ENCODE measurements at places on chromosomes 1 and 21.

- no peak for DNase-seq
Measured at GRCh38 chr1:941015-941587, 17.4 kb downstream of the SAMD11 start.

- DNase-seq: no peak
Measured at GRCh38 chr1:38026592-38027200, 14.2 kb downstream of the UTP11 start.

DNA sequence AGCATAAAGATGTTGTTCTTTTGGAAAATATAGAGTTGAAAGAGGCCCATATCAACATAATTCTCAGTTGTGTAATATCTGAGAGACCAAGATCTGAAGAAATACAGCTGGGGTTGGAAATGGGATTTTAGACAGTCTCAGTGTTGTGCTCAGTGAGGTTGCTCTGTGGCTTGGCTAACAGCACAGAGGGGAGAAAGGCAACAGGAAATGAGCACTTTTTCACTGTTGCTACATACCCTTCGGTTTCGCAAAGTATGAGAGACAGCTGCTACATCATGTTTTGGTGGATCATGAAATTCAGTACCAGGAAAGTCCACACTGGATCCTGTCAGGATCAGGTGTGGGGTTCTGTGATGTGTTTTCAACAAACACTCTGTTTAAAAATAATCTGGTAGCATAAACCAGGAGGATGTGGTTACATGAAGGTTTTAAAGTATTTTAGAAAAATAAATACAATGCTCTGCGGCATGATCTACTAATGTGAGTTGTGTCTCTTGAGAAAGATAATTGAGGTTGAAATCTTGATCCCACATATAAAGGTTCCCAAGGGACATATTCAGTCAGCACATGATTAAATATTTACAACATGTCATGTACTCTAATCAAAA lies 7.0 kb upstream of the GPR88 start:
- no peak for DNase-seq

DNA sequence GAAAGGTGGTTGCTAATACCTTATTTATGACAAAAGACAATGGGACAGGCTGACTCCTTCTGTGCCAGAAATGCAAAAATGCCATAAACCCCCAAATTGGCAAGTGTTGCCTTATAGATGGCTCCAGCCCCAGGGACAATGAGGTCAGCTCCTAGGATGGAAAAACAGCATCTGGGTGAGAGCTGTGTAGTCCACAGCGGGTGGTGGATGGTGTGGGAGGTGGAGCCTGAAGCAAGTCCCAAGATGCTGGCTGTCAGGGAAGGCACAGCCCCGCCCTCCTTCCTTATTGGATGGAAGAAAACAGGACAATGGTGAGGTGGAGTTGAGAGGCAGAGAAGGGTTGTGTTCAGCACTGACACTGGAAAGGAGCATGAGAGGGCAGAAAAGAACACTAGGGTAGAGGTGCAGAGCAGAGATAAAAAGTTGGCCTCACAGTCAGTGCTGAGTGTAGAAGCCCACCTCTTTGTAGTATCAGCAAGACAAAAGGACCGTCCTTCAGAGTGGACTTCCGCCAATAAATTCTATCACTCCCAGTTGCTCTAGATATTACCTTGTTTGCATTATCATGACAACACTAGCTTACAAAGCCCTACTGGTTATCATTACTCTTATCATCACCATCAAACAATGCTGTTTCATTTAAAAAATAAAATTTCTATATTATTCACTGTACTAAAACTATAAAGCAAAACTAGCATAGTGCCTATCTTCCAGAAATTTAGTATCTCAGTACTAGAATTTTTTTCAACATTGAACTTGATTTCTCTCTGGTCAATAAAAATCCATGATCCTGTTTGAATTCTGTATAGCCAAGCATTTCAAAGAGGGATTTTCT lies 3.7 kb upstream of the SDE2 start:
- DNase-seq: no peak

GRCh38 chr1:109654519-109654918 lies 1.4 kb upstream of the GSTM4 start:
- DNase-seq: no peak

- no peak for DNase-seq
Measured at GRCh38 chr1:194940336-194941030, 1667.8 kb downstream of the KCNT2 start.

- no peak for DNase-seq
Measured at GRCh38 chr21:38048167-38048566, 131.9 kb upstream of the KCNJ6 start.

- no peak for DNase-seq
Measured at GRCh38 chr1:186896211-186896610, 67.5 kb downstream of the PLA2G4A start.

- no peak for DNase-seq
Measured at GRCh38 chr21:21079646-21080045, 81.4 kb downstream of the NCAM2 start.

All from stimulated activated CD8-positive, alpha-beta memory T cell treated with anti-CD3 and anti-CD28 coated beads, Interleukin-15, amount 100 ng/mL, for 1 hour (primary cell).